ENCODE measurements at places on chromosomes 3 and 15.

GRCh38 chr3:18066899-18067582, 324.6 kb upstream of the TBC1D5 start:
- no peak for DNase-seq

- DNase-seq: no peak
Observed at GRCh38 chr3:139460076-139460475, 16.2 kb downstream of the RBP2 start.

- DNase-seq: no peak
Observed at GRCh38 chr3:160381470-160381869, 17.6 kb downstream of the IFT80 start.

DNA sequence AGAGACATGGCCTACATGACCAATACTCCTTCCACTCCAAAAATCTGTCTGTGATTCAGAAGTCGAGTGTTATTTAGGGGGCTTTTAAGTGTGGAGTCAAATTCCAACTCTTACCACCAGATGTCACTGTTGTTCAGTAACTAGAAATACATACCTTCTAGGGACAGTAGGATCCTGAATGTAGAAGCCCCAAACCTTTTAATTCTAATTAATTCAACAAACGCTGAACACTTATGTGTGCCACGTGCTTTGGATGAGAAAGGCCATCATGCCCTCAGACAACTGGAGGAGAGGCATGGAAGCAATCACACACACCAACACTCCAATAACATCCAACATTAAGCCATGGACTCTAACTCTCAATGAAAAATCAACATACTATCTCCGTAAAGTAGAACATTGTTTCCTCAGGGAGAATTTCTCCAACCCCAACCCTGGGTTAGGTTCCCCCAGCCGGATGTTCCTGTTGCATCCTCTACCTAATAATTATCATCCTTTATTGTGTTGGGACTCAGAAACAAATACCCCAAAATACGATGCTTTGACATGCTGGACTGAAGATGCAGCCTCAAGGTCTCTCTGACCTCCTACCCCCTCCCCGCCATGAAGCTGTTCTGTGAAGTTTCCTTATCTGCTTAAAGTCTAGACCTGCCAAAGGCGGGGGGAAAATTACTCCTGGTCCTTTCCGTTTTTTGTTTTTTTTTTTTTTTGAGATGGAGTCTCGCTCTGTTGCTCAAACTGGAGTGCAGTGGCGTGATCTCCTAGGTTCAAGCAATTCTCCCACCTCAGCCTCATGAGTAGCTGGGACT, 8.0 kb upstream of the CCDC13 start:
- no peak for DNase-seq

GRCh38 chr15:96333131-96334016, 2.9 kb downstream of the NR2F2 start:
- no peak for DNase-seq

DNA sequence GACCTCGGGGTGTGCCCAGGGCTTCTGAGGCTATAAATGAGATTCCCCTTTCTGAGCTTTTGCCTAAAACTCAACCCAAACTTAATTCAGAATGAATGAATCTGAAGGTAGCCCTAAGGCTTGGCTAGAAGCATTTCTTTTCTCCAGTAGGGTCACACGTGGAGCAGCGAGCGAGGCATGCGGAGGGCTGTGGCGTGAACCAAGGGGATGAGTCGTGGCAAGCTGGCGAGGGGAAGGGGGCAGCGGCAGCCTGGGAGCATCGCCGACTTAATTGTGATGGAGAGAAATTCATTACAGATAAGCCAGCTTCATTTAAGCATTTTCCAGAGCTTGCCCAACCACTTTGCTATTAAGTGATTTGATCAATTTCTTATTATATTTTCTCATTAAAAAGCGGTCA, 79.9 kb downstream of the CHSY1 start:
- DNase-seq: no peak

DNA sequence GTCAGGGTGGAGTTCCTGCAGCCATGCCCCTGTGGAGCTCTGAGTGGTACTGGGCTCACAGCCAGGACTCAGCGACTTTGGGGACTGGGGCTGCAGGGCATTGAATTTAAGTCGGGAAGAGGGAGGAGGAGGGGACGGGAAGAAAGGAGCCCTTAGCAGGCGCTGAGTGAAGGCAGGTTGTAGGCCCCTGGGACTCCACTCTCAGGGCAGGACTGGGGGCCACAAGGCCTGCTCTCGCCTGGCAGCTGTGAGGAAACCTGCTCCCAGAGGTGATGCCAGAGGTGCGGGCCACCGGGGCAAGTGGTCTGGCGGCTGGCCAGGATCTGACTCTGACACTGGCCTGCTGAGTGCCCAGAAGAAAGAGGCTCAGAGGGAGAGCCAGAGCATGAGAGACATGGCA, 73.5 kb downstream of the EPHB3 start:
- DNase-seq: no peak

DNA sequence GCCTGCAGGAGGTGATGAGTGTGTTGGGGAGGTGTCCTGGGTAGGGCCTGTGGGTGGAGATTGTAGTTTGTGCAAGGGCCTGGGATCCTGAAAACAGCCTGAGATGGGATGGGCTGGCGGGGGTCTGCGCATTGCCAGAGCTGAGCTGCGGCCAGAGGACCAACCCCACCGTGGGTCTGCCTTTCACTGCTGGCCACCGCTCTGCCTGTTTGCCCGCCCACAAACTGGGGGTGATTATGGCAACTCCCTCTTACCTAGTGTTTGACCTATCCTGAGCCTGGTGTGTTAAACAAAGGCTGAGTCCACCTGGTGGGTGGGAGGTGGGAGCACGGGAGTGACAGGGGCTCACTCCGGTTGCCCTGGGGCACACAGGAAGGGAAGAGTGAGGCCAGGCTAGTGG, 9.8 kb downstream of the ABTB1 start:
- no peak for DNase-seq

- no peak for DNase-seq
Observed at GRCh38 chr15:48617619-48618018, 27.9 kb downstream of the FBN1 start.

DNA sequence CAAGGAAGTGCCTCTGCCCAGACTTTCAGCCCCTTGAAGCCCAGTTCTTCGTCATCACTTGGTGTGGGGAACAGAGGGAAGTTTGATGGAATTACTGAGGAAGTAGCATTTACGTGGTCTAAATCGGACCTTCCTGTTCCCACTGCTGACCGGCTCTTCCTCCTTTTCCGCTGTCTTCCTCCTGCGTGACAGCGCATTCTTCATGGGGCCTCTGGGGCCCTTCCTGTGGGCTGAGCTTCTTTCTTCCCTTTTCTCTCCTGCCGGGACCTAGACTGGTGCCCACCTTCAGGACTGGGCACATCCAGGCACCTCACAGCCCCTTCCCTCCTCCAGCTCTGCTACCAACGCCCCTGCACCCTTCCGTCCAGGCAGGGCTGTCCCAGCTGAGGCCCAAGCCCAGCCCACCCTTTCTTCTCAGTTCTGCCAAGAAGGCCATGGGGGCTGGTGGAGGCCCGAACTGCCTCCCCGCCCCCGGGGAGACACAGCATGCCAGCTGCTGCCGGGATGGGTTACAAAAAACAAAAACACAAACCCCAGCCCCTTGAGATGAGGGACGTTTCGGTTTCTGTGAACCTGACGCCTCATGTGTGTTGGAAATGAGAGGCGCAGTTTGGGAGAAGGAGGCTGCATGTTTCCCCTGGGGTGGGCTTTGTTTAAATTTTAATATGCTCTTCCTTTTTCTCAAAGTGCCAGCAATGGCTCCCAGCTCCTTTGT, 19.1 kb downstream of the ZNF710 start:
- no peak for DNase-seq

DNA sequence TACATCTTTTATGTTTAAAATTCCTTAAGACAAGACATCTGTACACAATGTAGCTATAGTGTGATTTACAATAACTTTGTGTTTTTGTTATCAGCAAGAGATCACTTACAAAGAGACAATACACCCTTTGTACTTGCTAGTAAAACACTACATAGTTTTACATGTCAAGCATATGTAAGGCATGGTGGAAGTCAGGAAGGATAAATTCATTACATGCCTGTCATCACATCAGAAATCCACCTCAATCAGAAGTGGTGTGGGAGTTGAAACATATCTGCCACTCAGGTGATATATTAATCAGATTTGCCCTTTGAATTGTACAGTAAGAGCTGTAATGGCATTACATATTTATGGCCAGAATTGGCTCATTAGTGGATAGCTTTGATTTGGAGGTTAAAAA, 95.5 kb downstream of the MBNL1 start:
- DNase-seq: no peak

- no peak for DNase-seq
Observed at GRCh38 chr3:13200465-13200864, 127.2 kb upstream of the IQSEC1 start.

GRCh38 chr15:55394694-55395093, 13.5 kb downstream of the CCPG1 start:
- DNase-seq: no peak

DNA sequence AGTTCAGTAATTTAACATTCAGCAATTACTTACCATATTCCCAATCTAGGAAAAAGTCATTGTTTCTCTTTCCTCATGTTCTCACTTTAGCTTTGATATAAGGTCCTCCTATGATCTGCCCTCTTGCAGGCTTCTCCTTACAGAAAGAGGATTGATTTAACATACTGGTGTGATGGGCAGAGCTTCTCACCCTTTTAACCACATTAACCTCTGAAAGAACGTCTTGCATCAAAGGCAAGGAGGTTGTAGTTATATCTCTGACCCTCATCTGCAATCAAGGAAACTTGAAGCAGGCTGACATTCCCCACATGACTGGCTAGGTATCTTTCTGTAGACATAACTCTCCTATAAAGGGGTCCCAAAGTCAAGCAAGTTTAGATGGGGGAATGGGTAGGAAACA, 39.5 kb downstream of the BTLA start:
- DNase-seq: no peak

DNA sequence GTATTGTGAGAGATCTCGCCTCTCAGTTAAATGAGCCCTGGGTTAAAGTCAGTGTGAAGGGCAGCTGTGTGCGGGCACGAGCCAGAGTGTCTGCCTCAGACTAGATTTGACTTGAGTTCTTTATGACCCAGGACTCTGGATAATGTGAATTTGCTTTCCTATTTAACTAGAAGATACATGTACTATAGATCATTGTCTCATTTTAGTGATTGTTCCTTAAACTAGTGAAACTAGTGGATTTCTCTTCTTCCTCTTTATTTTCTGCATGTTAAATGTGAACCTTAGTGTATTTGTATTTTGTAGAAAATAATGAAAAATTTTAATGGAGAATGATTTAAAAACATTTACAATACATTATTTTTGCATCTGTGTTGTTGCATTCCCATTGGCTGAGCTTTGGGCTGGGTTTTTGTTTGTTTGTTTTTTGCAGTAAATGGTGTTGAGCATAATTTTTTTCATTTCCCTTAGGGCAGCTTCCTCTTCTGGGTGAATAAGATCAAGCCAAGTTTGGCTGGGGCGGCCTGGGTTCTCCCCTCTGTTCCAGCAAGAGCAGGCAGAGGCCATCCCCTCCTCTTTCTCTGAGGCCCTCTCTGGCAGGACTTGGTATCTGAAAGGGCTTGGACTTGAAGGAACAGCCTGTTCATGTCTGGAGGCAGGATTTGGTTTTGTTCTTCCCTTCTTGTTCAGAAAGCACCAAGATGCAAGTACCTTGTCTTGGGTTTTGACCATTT, 15.0 kb downstream of the GCSAM start:
- DNase-seq: no peak

DNA sequence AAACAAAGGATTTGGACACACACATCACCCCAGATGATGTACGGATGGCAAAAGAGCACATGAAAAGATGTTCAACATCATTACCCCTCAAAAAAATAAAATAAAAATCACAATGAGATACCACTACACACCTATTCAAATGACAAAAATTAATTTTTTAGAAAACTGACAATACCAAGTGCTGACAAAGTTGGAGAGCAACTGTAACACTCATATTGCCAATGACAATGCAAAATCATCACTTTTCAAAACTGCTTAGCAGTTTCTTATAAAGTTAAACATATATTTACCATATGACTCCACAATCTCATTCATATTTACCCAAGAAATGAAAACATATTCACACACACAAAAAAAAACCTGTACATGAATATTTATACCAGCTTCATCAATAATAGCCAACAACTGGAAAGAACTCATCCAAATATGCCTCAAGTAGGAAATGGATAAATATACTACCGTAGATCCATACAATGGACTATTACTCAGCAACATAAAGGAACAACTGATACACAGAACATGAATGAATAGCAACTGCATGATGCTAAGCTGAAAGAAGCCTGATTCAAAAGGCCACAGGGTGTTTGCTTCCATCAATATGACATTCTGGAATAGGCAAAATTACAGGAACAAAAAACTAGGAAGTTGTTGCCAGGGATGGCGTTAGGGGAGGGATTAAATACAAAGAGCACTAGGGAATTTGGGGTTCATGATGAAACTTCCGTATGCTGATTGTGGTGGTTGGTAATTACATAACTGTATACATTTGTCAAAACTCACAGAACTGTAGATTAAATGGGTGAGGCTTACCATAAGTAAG, 1.3 kb downstream of the FSIP1 start:
- no peak for DNase-seq

DNA sequence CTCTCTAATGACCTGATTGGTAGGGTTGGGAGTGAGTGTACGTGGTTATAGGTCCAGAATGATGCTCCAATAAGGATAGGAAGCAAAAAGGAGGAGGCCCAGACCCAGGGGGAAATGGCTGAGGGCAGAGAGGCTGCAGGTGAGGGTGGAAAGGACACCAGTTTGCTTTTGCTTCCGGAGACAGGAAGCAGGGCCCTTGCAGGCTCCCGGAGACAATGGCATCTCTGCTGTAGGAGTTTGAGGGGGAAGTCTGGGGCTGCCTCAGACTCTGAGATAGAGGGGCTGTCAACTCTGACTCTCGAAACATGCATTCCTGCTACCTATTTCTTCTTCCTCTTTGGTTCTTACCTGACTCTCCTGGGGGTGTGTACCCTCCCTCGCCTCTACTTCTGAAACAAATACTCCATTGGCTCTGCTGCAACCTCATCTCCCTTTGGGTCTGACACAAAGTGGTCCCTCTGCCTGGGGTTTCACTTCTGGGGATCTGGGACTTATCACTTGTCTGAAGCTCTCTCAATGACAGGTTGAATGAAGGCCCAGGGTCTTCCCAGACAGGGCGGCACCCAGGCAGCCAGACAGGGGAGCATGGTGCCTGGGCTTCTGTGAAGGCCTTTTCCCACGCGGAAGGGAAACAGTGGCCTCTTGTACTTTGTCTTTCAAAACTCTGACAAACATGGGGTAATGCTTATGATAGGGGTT, 61.5 kb downstream of the CHRD start:
- no peak for DNase-seq

- no peak for DNase-seq
Observed at GRCh38 chr15:75348562-75349350, 1.9 kb downstream of the NEIL1 start.

- no peak for DNase-seq
Observed at GRCh38 chr3:196232882-196233251, 16.5 kb downstream of the SLC51A start.

GRCh38 chr3:71127052-71127831, 456.3 kb downstream of the FOXP1 start:
- DNase-seq: no peak

GRCh38 chr15:99123713-99124451, 19.0 kb downstream of the SYNM start:
- DNase-seq: no peak

Data from stimulated activated CD8-positive, alpha-beta memory T cell treated with anti-CD3 and anti-CD28 coated beads, Interleukin-15, amount 100 ng/mL, for 24 hours (primary cell).